Esophagus squamous epithelium (tissue), 5 donors: ENCODE measurements at places on chromosomes 11 and 22.

- DNase-seq, result no peak
Measured at GRCh38 chr22:35725521-35725920, 7.8 kb downstream of the APOL5 start.

DNA sequence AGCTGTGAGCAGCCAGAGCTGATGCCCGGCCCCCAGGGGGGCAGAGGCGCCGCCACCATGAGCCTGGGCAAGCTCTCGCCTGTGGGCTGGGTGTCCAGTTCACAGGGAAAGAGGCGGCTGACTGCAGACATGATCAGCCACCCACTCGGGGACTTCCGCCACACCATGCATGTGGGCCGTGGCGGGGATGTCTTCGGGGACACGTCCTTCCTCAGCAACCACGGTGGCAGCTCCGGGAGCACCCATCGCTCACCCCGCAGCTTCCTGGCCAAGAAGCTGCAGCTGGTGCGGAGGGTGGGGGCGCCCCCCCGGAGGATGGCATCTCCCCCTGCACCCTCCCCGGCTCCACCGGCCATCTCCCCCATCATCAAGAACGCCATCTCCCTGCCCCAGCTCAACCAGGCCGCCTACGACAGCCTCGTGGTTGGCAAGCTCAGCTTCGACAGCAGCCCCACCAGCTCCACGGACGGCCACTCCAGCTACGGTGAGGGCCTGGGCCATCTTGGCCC is 6.1 kb downstream of the CDC42EP1 start:
- DNase-seq, result no peak

GRCh38 chr11:110716361-110716760 is 4.1 kb upstream of the ARHGAP20 start:
- no peak for DNase-seq

DNA sequence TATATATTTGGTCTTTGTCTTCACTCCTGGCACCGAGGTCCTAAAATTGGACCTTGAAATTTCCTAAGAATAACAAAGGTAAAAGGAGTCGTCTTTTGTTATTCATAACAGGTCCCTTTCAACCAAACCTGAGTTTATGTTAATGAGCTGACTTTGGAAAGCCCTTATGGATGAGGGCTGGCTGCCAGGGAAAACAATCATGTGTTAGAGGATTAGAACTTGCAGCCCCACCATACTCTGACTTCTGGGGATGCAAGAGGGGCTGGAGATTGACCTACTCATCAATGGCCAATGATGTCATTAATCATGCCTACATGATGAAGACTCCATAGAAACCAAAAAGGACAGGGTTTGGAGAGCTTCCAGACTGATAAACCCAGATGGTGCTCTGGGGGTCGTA is 118.9 kb downstream of the MRTFA start:
- no peak for DNase-seq

DNA sequence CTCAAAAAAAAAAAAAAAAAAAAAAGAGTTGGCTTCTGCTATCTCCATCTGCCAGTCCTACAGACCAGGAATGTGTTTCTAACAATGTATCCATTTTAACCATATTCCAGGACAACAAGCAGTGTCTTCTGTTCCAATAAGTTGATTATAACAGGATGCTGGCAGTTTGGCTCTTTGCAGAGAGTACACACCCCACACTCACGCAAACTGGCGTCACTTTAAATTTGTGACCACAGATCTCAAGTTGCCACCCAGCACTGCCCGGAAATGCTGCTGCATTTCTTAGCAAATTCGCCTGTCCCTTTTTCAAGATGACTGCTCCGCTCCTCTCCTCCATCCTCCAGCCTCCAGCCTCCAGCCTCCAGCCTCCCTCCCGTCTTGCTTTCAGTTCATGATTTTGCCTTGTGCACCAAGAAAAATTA is 44.3 kb downstream of the SCGB1A1 start:
- no peak for DNase-seq

GRCh38 chr11:94543695-94544645 is at the start of gene FUT4:
Gene FUT4 (plus strand): TSS chr11:94543921. CDS start chr11:94544134, 213 bp downstream.
- peak; percentile 30 for DNase-seq

- no peak for DNase-seq
Measured at GRCh38 chr22:30205281-30206115, 41.1 kb downstream of the LIF start.

GRCh38 chr11:45473341-45473895 is 187.3 kb upstream of the SYT13 start:
- DNase-seq, result no peak

GRCh38 chr11:22162756-22163155 is 30.1 kb upstream of the ANO5 start:
- no peak for DNase-seq

GRCh38 chr11:95140397-95141033 is 50.9 kb downstream of the ENDOD1 start:
- DNase-seq, result no peak

DNA sequence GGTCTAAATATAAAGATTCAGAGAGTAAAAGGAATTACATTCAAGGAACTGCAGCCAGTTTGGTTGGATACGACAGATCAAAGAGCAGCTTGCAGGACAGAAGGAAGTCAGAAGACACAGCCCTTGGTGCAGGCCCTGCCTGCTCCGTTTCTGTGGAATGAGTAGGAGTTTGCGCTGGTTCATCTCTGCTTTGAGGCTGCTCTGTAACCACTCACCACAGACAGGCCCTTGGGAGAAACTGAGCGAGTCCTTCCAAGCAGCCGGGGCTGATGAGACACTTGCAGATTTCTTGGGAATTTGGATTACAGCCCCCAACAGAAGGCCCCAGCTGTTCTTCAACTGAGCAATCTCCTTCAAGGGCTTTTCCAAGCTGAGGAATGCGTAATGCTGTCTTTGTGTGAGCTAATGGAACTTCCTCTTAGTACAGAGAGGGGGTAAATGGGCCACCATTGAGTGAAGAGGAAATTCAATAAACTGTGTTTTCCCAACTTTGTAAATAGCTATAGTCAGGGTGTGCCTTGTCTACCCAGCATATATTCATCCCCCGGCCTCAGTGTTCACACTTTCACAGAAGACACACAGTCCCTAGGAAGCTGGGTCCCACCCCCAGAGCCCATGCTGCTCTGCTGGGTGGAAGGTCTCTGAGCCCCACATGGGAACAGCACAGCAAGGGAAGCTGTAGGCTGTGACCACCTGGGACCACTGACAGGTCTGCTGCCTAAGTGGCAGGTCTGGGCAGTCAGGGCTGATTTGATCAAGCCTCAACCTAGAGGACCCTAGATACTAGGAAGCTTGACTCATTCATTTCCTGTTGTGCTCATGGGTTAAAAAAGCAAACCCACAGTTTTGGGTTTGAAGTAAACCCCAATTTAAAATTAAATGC is 16.6 kb downstream of the IL10RA start:
- no peak for DNase-seq

- no peak for DNase-seq
Measured at GRCh38 chr11:100224541-100225034, 462.5 kb upstream of the ARHGAP42 start.

DNA sequence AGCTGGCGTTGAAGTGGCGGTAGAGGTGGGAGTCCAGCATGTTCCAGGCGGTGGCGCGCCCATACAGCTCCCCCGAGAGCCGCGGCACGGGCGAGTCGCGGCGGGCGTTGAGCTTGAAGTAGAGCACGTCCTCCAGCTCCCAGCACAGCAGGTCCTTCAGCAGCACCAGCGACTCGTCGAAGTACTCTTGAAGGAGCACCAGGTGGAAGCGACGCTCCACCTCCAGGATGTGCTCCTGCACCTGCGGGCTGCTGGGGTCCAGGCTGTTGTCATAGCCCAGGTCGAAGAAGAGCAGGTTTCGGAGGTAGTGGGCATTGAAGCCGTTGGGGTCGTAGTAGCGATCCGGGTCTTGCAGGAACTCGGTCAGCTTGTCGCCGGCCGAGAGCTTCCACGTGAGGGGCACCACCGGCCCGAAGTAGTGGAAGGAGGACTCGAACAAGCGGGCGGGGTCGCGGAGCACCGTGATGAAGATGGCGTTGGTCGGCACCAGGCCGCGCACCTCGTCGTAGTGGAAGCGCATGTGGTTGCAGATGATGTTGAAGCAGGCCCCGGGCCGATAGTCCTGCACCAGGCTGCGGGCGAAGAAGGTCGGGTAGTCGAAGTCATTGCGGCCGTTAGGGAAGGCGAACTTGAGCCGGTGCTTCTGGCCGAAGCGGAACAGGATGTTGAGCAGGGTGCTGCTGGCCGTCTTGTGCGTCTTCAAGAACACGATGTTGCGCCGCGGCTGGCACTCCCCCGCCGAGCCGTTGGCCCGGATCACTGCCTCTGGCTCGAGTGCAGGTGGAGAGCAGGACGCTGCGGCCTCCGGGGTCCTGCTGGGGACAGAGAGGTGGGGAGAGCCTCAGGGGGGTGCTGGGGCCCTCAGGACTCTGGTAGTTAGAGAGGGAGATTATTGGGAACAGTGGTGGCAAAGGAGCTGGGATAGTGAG is 9.0 kb upstream of the SEC14L6 start:
- DNase-seq, result no peak

DNA sequence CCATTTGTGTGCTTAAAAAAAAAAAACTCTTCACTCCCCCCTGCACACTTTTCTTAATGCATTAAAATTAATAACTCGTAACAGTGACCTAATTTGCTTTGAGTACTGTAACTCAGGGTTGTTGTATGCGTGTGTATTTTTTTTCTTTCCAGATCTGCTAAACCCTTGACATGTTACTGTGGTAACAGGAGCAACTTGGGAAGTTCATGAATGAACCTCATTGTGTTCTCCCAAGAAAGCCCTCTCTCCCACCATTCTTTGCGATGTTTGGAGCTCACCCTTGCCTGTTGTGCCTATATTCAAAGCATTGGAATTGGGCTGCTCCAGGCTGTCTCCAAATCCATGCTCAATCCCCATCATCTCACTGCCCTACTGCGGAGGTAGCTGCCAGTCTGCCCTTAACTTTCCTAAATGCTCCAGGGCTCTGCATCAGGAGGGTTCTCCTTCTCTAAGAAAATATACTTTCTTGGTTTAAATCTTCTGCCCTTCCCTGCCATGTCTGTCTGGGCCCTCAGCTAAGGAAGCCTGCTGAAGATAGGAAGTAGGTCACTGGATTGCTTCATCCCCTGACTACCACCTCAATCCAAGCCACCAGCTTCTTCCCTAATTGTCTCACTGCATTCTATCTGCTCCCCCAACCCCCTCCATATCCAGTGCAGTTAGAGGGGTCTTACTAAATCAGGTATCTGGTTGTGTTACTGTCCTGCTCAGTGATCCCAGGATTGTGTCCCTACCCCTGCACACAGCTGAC is 70.3 kb downstream of the KIRREL3 start:
- DNase-seq, result no peak

DNA sequence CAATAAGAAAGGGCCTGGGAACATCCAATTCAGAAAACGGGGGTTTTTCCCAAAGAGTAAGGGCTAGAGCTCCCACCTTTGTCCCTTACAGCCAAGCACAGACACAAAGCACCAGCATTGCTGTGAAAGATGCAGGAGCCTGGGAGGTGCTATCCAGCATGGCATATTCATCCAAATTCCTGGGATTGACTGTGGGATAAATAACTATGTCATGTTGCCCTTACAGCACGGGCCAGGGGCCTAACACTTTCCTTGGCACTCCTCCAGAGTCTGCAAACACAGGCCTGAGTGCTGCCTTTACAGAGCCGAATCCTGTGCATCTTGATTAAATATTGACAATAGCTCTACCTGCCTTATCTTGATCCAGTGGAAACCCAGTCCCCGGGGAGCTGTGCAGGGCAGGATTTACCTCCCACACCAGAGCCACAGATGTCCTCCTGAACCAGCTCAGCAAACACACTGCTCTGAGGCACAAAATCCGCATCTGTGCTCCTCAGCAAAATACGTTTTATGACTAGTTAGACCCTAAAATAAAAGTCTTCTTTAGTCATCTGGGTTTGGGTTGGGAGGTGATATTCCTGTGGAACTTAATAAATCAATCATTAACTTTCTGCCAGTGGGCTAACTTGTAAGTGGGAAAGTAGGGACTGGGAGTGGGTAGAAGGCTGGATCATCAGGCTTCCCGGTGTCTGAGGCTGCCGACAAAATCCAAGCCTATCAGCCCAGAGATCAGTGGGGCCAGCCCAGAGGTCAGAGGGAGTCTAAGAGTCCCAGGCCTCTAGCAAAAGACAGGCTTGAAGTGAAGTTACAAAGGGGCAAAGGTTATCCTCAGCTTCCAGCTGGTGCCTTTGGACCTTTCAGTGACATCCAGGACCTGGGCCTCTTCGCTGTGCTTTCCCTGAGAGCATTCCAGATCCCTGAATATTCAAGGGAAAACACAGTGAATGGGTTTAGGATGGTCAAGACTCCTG is 36.5 kb downstream of the POU2AF3 start:
- DNase-seq, result no peak

GRCh38 chr11:63521896-63522295 is 14.7 kb upstream of the PLAAT4 start:
- no peak for DNase-seq
